ENCODE measurements at places on chromosomes 6 and 20. TPM values are rescaled to one million over a fixed set of nuclear protein-coding genes. Genes with fewer than 3 reads are reported as not detected.

Gene EPPIN
- not detected for total RNA-seq

GRCh38 chr20:63732118-63733095, 4.1 kb upstream of the LIME1 start:
- H3K4me3 ChIP-seq, result no peak overlapping the region
- no peak for DNase-seq
- H3K36me3 ChIP-seq, result peaks cover 47% of the 10 kb centered on the region

Gene RPP40
- total RNA-seq, result 5.8 TPM

DNA sequence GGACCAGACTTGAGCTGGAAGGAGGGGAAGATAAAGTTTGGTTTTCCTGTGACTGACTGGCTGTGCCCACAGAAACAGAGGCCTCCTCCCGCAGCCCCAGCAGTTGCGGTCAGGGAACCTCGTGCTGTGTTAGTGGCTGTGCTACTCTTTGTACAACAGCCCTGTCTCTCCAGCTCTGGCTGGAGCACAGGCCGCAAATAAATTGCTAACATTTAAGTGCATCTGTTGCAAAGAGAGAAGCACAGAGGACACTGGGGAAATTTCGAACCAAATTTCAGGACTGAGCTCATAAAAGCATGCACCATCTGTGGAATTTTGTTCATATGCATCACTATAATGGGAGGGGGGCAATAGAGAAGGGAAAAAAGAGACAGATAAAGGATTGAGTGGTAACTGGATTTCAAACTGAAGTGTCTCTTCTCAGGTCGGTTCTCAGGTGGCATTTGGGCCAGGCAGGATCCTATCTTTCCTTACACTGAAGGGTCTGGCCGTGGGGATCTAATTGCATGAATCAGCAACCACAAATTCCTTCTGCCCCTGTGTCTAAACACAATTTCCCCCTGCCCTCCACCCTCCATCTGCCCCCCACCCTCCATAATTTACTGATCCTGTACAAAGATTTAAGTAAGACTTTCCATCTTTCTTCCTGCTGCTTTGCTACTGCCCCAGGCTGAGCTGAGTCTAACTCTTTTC, 88.9 kb upstream of the ATXN1 start:
- peaks cover 35% of the 10 kb centered on the region for H3K4me1 ChIP-seq
- DNase-seq, result no peak
- H3K27me3 ChIP-seq, result peaks cover 28% of the 10 kb centered on the region
- no peak overlapping the region for H3K27ac ChIP-seq
- H3K4me3 ChIP-seq, result no peak overlapping the region

DNA sequence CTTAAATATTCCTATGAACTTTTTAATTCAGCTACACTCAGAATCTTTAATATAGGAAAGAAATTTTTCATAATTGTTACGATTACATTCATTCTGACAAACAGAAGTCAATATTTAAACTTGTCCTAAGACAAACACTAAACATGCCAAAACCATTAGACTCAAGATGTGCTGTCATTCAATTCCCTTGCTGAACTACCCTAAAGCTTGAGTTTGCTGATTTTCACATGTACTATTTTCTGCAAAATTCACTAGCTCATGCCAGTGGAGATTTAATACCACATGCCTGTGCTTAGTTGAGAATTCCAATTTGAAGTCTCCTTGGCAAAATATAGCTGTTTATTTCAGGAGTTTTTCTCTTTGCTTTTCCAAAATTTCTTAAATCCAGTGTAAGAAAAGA, 448.0 kb downstream of the COL12A1 start:
- no peaks in the 10 kb centered on the region for H3K27me3 ChIP-seq
- H3K4me1 ChIP-seq, result no peaks in the 10 kb centered on the region

Gene SNX21
- 0.72 TPM for total RNA-seq

Measured in activated CD4-positive, alpha-beta T cell treated with anti-CD3 and anti-CD28 coated beads, Interleukin-2, amount 10 ng/mL, durations not matched to agents 7 days and 5 days (primary cell).